ENCODE measurements at places on chromosomes 13 and 19.

DNA sequence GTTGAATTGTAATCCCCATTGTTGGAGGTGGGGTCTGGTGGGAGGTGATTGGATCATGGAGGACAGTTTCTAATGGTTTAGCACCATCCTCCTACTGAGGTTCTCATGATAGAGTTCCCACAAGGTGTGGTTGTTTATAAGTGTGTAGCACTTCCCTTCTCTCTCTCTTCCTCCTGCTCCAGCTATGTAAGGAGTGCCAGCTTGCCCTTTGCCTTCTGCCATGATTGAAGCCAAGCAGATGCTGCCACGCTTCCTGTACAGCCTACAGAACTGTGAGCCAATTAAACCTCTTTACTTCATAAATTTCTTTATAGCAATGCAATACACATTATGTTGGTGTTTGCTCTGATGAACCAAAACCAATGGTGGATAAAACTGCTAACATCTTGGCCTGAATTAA is 238.2 kb downstream of the EFNB2 start:
- DNase-seq: no peak

GRCh38 chr19:7869910-7870511 is 4.2 kb downstream of the PRR36 start:
- DNase-seq: no peak

DNA sequence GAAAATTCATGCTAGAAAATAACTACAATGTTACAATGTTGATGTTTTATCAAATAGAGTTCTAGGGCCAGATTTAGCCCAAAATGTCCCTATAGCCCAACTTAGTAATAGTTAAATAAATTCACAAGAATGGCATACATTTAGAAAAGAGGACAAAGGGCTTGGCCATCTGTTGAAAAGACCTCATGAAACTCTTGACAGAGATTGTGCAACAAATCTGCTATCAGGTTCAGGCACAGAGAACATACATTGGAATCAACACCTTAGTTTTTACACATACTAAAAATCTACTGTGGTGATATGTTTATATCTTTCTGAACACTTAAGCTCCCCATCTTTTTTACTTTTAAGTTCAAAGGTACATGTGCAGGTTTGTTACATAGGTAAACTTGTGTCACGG is 298.3 kb upstream of the DACH1 start:
- no peak for DNase-seq

DNA sequence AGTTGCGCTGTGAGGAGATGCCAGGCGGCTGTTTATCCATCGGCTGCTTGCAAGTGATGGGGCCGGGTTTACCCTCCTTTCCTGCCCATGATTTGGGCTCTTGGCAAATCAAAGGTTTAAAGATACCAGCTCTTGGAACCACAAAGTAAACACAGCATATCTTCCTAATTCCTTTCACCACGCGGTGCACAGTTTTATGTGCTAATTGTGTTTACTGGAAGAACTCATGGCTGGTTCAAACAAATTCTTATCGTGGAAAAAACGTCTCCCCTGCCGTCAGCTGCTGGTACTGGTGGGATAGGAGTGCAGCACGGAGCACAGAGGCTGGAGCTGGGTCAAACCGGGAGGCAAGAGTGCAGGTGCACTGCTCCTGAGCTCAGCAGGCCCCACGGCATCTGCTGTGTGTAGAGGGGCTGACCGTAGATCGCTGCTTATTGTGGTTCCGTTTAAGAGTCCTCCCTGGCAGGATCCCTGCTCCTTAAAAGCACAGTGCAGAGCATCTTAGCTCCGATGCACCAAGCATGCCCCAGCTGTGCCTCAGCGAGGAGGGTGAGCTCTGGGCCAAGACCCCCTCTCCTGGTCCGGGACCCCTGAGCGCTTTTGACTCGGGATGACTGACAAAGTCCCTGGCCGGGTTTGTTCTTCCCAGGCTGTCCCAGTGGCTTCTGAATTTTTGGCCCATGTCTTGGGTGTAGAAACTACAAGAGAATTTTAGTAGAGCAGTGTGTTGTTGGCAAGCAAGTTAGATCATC is 51.3 kb upstream of the GAS6 start:
- DNase-seq: no peak

GRCh38 chr13:104522235-104523072 is 1456.2 kb upstream of the SLC10A2 start:
- no peak for DNase-seq

DNA sequence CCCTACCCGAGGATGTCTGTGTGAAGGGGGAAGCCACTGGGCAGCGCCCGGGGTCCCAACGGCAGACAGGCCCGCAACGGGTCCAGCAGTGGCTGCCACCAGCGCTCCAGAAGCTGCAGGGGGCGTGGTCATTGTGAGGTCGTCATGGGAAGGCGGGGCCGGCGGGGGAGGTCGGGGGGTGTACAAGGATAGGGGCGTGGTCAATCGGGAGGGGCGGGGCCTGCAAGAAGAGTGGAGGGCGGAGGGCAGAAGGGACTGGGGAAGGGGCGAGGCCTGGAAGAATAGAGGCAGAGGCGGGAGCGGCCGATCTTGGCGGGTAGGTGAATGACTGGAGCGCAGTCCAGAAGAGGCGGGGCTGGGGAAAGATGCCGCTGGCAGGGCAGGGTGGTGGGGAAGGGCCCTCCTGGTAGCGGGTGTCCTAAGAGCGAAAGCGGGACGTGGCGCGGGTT is 4.4 kb downstream of the FUZ start:
- peak; percentile 90 for DNase-seq

DNA sequence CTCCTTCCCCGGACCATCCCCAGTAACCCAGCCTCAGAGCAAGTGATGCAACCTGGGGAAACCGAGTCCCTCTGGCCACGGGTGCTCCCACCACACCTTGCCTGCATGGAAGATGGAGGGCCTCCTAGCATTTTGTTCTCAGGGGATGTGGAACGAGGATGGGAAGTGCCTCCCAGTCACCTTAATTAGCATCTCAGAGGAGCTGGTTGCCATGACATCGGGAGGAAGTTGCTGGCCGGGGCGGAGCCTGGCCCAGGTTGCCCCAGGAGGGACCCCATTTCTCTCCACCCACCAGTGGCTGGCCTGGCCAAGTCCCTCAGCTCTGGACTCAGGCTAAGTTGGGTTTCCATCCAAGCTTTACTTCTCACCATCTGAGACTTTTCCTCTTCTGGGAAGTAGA is 24.1 kb upstream of the PTPRS start:
- DNase-seq: no peak

- no peak for DNase-seq
These were observed 105.8 kb downstream of the GPC5 start for GRCh38 chr13:91504216-91504615.

DNA sequence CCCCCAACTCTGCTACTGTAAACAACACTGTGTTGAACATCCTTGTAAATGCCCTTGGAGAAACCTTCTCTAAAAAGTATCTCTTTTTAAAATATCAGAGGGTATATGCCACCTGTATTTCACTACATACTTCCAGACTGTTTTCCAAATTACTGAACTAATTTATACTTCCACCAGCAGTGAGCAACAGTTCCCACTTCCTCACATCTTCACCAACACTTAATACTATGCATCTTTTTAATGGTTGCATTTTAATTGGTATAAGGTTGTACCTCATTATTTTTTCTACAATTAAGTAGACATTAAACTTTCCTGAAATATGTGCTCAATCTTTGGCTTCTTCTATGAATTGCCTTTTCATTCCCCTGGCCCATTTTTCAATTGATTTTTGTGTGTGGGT is 21.8 kb downstream of the CLEC4M start:
- DNase-seq: no peak

DNA sequence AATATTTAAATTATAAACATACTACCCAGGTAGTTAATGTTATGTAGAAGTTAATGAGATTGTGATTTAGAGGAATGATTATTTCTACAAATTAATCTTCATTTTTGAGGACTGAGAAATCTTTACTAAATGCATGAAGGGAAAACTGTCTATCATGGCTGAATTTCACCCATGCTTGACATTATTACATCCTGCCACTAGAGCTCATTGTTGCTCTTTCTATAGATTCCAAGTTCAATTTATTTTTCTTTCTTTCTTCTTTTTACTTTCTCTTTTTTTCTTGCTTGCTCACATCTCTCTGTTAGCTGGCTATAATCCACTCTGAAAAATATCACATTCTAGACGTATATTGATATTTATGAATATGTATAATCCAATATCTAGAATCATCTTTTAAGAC is 505.0 kb upstream of the KLHL1 start:
- DNase-seq: no peak

GRCh38 chr13:66858163-66858562 is 372.0 kb downstream of the PCDH9 start:
- DNase-seq: no peak

DNA sequence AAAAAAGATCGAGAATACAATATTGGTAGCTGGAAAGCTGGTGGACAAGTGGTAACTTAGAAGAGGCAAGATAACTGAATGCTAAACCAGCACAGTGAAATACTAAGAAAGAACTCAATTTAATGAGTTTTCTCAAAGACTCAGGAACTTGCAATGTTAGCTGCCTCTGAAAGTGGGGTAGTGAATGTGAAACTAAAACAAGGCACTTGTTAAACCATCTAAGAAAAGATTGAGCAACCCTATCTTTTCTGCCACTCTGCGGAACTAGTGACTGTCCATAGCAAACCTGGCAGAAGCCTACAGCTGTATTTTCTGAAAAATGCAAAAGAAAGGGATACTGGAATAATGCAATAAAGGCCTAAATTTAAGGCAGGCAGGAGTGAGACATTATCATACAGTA is 1574.4 kb upstream of the PRR20A start:
- no peak for DNase-seq

GRCh38 chr19:48807590-48808308 is 3.1 kb downstream of the BCAT2 start:
- DNase-seq: no peak

GRCh38 chr13:34623331-34623730 is 318.7 kb upstream of the NBEA start:
- no peak for DNase-seq

- no peak for DNase-seq
These were observed 22.8 kb upstream of the RNF17 start for GRCh38 chr13:24741016-24741662.
